Activated CD8-positive, alpha-beta memory T cell treated with anti-CD3 and anti-CD28 coated beads, Interleukin-2, amount 10 ng/mL, durations not matched to agents 7 days and 5 days (primary cell): ENCODE measurements at places on chromosomes 16 and 17. TPM values are rescaled to one million over a fixed set of nuclear protein-coding genes. Genes with fewer than 3 reads are reported as not detected.

- H3K27ac ChIP-seq, result no peak overlapping the region
- H3K36me3 ChIP-seq, result no peaks in the 10 kb centered on the region
These were observed 58.4 kb downstream of the TMEM100 start for GRCh38 chr17:55664287-55664686.

- peaks cover 55% of the 10 kb centered on the region for H3K36me3 ChIP-seq
- H3K4me1 ChIP-seq, result peaks cover 33% of the 10 kb centered on the region
- no peak overlapping the region for H3K4me3 ChIP-seq
These were observed 36.7 kb downstream of the STAT5A start for GRCh38 chr17:42325026-42325425.

- no peak overlapping the region for H3K4me3 ChIP-seq
- no peaks in the 10 kb centered on the region for H3K27me3 ChIP-seq
- no peak for DNase-seq
These were observed 15.7 kb upstream of the TMEM101 start for GRCh38 chr17:44030482-44030881.

DNA sequence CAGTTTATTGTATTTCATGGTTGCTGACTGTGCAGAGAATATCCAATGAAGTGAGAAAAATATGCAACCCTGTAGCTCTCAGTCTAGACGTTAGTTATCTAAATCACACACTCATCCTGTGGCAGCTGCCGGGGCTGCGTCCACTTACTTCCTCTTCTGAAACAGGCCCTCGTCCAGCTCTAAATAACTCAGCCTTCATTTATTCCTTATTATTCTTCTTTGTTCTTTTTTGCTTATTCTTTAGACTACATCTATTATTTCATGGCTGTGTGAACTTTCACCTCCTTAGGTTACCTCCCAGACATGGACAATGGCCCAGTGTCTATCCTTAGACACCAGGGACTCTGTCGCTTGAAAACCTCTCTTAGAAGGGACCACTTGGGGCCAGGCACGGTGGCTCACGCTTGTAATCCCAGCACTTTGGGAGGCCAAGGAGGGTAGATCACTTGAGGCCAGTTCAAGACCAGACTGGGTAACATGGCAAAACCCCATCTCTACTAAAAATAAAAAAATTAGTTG is 3.4 kb upstream of the THUMPD1 start:
- H3K4me1 ChIP-seq, result peaks cover 10% of the 10 kb centered on the region
- H3K4me3 ChIP-seq, result no peak overlapping the region
- H3K36me3 ChIP-seq, result peaks cover 5% of the 10 kb centered on the region
- H3K27ac ChIP-seq, result no peak overlapping the region
- DNase-seq, result no peak
- no peaks in the 10 kb centered on the region for H3K27me3 ChIP-seq

Gene CBFA2T3
- not detected for total RNA-seq

Gene EVI2A
- 45.9 TPM for total RNA-seq

Gene SCNN1B
- total RNA-seq, result not detected

Gene ZNF423
- not detected for total RNA-seq
